Activated naive CD4-positive, alpha-beta T cell treated with anti-CD3 and anti-CD28 coated beads, Interleukin-2, amount 50 U/mL, for 72 hours (primary cell): ENCODE measurements at places on chromosomes 1 and 21.

DNA sequence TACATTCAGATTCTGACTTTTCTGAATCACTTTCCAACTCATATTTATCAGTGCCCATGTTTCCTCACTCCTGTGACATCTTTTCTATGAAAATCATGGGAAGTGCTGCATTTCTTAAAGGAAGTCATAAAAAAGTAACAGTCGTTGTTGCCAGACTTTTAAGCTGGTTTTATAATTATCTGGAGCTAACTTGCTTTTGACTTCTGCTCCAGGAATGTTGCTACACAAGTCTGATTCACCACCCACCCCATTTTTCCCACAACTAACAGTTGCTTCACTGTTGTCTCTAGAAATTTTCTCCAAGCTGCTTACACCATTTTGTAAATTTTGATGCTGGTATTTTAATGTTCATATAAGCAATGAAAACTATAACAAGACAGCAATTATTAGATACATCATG is 12.2 kb downstream of the FCRLB start:
- no peak for DNase-seq

- no peak for DNase-seq
Measured at GRCh38 chr1:172916116-172916515, 134.6 kb downstream of the TNFSF18 start.

DNA sequence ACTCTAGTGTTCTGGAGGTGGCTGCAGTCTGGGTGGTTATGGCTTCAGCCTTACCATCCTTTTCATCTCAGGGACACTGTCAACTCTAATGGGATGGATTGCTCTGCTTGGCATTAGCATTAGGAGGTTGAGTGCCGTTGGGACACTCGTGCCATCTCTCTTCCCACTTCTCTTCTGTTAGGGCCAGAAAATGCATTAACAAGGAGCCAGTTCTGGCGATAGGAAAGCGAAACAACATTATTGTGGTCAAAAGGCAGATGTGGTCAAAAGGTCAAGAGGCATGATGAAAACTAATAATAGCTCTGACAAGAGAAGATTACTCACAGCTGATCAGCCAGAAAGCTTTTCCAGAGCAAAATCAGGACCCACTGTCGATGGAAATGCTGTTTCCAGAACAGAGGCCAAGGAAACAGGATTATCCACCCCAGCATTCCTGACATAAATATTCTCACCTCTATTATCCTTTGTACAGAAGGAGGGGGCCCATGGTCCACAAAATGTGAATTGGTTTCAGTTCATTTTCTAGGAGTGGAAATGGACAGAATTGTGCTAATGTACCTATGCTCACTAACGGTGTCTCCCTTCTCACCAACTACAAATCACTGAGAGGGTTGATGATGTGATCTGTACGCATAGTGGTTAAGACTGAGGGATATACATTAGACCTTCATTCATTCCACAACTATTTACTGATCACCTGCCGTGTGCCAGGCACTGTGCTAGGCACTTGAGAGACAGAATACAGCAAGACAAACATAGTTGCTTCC is 72.0 kb downstream of the ST6GALNAC5 start:
- no peak for DNase-seq

- no peak for DNase-seq
Measured at GRCh38 chr21:26499495-26499894, 73.6 kb downstream of the CYYR1 start.

DNA sequence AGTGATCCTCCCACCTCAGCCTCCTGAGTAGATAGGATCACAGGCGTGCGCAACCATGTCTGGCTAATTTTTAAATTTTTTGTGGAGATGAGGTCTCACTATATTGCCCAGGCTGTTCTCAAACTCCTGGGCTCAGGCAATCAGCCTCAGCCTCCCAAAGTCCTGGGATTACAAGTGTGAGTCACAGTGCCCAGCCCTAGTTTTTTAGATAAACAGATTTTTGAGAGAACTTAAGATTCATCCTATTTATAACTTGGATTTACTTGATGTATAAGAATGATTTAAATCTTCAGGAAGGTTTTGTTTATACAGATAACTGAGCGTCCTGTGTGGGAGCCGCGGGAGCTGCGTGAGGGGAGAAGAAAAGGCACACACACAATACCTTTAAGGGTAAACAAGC is 26.2 kb downstream of the HEYL start:
- DNase-seq = no peak

- DNase-seq = no peak
Measured at GRCh38 chr1:214648801-214649200, 45.8 kb downstream of the CENPF start.
